ENCODE measurements at places on chromosomes 1 and 21.

- H3K4me1 ChIP-seq = no peaks in the 10 kb centered on the region
- no peaks in the 10 kb centered on the region for H3K36me3 ChIP-seq
- no peak for DNase-seq
- no peak overlapping the region for H3K27ac ChIP-seq
- H3K4me3 ChIP-seq = no peak overlapping the region
Observed at GRCh38 chr1:111873460-111874030, 115.9 kb downstream of the KCND3 start.

DNA sequence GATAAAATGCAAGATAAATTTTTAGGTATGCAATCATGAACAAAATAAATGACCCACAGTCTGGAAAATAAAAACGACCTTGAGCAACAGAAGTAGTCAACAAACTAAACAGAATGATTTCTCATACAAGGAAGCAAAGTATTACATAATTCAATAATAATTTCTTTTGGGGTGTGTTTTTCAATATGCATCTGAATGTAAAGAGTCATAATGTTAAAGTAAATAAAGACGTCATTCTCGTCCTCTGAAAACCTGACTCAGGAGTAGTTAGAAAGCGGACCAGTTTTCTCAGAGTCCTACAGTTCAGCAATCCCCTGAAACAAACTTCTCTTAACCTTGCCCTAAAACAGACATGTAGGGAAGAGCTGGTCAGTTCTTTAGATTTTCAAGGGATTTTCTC lies 18.6 kb downstream of the CDC42BPA start:
- no peak overlapping the region for H3K4me3 ChIP-seq
- peaks cover 70% of the 10 kb centered on the region for H3K4me1 ChIP-seq

GRCh38 chr1:66431999-66432398 lies 102.0 kb upstream of the SGIP1 start:
- no peak for DNase-seq
- no peaks in the 10 kb centered on the region for H3K27me3 ChIP-seq
- H3K36me3 ChIP-seq = peaks cover 2% of the 10 kb centered on the region
- H3K4me3 ChIP-seq = no peak overlapping the region
- H3K4me1 ChIP-seq = peaks cover 8% of the 10 kb centered on the region
- no peak overlapping the region for H3K27ac ChIP-seq

GRCh38 chr1:215045698-215046308 lies 36.7 kb upstream of the KCNK2 start:
- no peak overlapping the region for H3K27ac ChIP-seq
- H3K4me3 ChIP-seq = no peak overlapping the region
- no peaks in the 10 kb centered on the region for H3K4me1 ChIP-seq
- H3K36me3 ChIP-seq = no peaks in the 10 kb centered on the region
- no peak for DNase-seq
- H3K27me3 ChIP-seq = peaks cover 2% of the 10 kb centered on the region

GRCh38 chr1:87346130-87346814 lies 17.6 kb downstream of the LMO4 start:
- H3K36me3 ChIP-seq = peaks cover 44% of the 10 kb centered on the region
- H3K4me1 ChIP-seq = peaks cover 2% of the 10 kb centered on the region
- no peak overlapping the region for H3K27ac ChIP-seq
- no peak for DNase-seq
- H3K4me3 ChIP-seq = no peak overlapping the region

DNA sequence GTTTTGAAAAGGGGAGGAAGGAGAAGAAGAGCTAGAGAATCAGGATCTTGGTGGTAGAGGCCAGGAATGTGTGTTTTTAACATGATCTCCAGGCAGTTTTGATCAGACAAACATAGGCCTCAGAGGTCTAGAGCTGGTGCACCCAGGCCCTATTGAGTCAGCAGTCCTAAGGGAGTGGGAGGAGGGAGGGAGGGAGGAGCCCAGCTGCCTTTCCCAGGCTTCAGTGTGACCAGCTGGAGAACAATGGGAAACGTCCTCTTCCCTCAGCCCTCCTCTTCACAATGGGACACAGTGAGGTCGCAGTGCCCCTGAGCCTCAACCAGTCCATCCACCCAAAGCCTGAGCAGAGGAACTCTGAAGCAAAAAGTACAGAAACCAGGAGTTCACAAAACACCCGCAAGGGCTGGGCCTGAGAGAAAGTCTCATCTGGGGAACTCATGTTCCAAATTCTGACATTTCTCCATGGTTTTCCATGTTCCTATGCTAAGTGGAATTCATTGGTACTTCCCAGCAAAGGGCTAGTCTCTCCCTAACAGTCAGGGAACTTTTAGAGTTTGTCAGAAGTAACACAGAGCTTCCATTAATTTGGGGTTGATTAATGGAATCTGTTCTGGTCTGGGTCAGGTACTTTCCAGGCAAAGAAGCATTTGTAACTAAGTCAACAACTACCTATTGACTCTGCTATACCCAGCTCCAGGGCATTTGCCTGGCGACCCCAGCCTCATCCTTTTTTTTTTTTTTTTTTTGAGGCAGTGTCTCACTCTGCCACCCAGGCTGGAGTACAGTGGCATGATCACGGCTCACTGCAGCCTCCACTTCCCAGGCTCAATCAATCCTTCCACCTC lies 37.5 kb downstream of the ELAPOR1 start:
- H3K27ac ChIP-seq = peak overlapping the region; percentile 66
- no peaks in the 10 kb centered on the region for H3K27me3 ChIP-seq
- peaks cover 9% of the 10 kb centered on the region for H3K4me1 ChIP-seq

DNA sequence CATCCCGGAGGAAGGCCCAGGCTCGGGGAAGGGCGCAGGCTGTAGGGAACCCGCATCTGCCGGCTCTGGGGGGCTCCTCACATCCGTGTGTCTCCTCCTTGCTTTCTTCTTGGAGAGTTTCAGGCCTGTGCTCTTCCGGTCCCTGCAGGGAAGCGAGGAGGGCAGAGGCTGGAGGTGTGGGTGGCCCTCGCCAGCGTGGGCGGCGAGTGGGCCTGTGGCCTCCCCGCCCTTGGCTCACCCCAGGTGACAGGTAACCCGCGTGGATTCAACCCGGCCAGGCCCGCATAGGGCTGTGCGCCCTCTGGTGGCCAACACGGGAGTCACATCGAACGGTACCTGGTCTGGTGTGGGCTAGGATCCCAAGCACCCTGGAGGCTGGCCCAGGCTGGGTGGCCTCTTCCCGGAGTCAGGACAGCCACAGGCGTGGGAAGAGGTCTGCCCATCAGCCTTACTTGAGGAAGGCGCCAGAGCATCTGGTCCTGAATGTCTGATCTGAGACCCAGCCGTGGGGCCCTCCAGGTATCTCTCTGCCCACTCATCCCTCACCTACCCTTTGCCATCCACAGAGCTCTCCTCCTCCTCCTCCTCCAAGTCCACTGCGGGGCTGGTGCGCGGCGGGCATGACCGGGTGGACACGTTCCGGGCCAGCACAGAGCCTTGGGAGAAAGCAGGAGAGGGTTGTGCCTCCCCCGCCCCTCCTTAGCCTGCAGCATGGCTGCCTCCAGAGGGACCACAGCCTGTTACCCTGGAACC lies 9.6 kb upstream of the TNFRSF25 start:
- peaks cover 10% of the 10 kb centered on the region for H3K36me3 ChIP-seq
- no peaks in the 10 kb centered on the region for H3K4me1 ChIP-seq
- DNase-seq = no peak
- H3K4me3 ChIP-seq = no peak overlapping the region
- H3K27me3 ChIP-seq = no peaks in the 10 kb centered on the region

GRCh38 chr1:226569879-226570547 lies 21.4 kb downstream of the STUM start:
- H3K4me1 ChIP-seq = no peaks in the 10 kb centered on the region
- H3K4me3 ChIP-seq = no peak overlapping the region
- DNase-seq = no peak
- H3K36me3 ChIP-seq = no peaks in the 10 kb centered on the region

DNA sequence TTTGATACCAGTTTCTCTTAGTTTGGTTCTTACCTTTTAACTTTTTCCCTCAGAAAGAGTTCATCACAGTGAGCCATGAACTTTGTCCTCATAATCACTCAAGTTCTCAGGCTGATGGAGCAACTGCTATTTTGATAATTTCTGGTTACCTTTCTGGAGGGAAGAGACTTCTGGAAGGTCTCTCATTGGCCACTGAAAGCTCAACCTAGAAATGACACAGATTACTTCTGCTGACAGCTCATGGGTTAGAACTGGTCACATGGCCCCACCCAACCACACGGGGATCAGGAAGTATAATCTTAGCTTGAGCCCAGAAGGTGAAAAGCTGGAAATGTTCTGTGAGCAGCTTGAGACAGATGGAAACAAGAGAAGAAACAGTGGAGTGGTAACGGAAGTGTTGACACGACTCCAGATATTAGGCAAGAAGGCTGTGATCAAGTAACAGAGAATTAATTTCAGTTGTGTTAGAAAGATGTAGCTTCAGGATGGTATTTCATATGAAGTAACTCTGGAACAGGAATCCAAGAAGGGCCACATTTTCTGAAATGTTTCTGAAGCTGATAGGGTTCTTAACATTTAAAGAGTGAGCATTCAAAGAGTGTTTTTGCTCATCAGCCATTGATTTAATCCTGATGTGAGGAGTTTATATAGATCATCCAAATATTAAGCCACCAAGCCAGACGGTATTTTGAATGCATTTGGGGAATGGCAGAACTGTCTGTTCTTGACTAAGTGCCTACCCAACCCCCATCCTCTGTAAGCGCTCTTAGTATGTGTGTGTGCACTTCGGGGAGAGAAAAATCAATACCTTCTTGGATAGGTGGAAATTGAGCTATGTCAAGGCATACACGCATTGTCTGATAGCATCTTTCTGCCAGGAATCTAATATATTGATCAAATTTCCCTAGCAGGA lies 21.9 kb upstream of the XPR1 start:
- H3K4me3 ChIP-seq = no peak overlapping the region
- H3K27me3 ChIP-seq = peaks cover 1% of the 10 kb centered on the region
- no peak for DNase-seq
- H3K4me1 ChIP-seq = no peaks in the 10 kb centered on the region
- no peaks in the 10 kb centered on the region for H3K36me3 ChIP-seq
- no peak overlapping the region for H3K27ac ChIP-seq

- H3K27me3 ChIP-seq = no peaks in the 10 kb centered on the region
- H3K27ac ChIP-seq = peak overlapping the region; percentile 97
- H3K4me1 ChIP-seq = peaks cover 20% of the 10 kb centered on the region
- peaks cover 12% of the 10 kb centered on the region for H3K36me3 ChIP-seq
- no peak for DNase-seq
Observed at GRCh38 chr1:235972311-235972689, 92.6 kb downstream of the NID1 start.

GRCh38 chr1:108636876-108637275 lies 24.0 kb downstream of the HENMT1 start:
- H3K4me3 ChIP-seq = no peak overlapping the region
- H3K36me3 ChIP-seq = peaks cover 18% of the 10 kb centered on the region
- no peaks in the 10 kb centered on the region for H3K27me3 ChIP-seq

DNA sequence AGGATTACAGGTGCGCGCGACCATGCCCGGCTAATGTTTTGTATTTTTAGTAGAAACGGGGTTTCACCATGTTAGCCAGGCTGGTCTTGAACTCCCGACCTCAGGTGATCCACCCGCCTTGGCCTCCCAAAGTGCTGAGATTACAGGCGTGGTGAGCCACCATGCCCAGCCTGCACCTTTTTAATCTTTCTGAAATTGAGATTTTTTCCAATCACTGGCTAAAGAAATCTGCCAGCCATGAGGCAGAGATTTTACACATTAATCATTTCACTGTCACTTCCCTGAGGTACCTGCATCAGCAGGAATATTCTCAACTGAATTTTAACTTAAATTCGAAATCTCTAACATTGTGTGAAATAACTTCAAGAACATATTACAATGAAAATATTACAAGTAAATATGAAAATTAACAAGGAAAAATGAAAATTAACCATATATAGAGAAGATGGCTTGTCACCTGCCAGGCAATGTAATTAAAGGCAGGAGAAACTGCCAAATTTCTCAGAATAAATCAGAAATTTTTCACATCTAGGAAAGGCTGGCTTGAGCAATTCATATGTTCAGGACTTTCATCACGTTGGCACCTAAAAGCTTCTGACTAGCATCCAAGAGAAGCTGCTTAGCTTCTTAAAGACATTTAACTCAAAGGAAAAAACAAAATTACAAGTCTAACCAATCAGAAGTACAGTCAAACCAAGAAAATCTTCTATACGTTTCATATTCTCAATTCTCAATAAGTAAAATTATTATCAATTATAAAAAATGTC lies 5.9 kb downstream of the ANKRD13C start:
- H3K27me3 ChIP-seq = no peaks in the 10 kb centered on the region
- no peak for DNase-seq
- H3K4me3 ChIP-seq = no peak overlapping the region
- H3K36me3 ChIP-seq = peaks cover 9% of the 10 kb centered on the region
- H3K4me1 ChIP-seq = peaks cover 44% of the 10 kb centered on the region

DNA sequence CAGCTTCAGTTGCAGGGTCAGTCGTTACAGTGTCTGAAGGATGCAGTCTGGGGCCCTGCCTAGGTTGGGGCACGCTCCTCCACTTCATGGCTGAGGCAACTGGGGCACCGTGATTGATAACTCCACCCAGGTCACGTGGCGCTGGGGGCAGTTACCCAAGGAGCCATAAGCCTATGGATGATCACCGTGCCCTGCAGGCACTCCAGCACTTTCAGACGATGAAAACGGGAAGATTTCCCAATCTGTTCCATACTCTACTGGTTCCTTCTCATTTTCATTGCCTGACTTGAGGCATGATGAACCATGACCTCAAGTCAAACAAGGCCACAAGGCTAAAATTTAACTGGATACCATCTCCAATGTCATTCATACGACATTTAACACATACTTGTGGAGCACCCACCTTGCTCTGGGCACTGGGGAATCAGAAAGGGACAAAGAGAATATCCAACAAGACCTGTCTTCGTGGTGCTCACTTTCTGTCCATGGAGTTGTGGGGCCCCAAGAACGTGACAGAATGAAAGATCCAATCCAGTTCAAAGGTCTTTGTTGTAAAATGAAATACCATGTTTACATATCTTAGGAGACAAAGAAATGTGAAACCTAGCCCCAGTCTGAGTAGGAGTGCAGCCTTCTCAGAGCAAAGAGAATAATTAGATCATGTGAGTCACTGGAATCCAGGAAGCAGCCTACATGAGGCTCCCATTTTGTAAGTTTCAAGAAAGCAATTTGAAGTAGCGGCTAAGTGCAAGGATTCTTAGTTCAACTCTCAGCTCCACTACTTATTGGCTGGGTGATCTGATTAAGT lies 39.4 kb upstream of the SPOCD1 start:
- no peaks in the 10 kb centered on the region for H3K4me1 ChIP-seq
- no peaks in the 10 kb centered on the region for H3K36me3 ChIP-seq
- no peak overlapping the region for H3K27ac ChIP-seq
- DNase-seq = no peak

DNA sequence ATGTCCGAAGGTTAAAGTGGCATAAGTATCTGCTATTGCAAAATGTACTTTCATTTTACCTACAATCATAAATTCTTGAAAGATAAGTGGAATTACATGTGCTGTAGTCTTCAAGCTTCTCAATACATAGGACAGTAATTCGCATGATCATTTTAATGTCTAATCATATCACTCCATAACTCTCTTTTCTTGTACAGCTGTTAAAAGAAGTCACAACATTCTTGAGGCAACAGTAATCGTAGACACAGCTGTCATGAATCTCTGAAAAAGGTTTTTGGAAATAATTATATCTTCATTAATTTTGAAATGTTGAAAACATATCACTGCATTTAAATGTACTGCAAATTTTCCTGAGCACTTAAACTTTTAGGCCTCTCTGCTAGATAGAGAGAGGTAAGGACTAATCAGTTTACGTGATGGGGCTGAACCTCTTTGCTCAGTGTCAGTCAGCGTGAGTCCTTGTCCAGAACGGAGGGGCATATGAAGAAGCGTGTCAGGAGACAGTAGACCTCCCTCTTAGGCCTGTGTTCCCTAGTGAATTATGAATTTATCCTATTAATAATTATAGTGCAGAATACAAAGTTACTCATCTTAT lies 133.4 kb downstream of the NEK7 start:
- peaks cover 58% of the 10 kb centered on the region for H3K4me1 ChIP-seq
- no peak for DNase-seq
- no peak overlapping the region for H3K4me3 ChIP-seq
- no peak overlapping the region for H3K27ac ChIP-seq
- no peaks in the 10 kb centered on the region for H3K27me3 ChIP-seq

Measured in osteocyte (in vitro differentiated cells).